ENCODE measurements at places on chromosomes 1 and 21.
A peak's percentile ranks its signal among the peaks of the same experiment; 100 is the strongest.

DNA sequence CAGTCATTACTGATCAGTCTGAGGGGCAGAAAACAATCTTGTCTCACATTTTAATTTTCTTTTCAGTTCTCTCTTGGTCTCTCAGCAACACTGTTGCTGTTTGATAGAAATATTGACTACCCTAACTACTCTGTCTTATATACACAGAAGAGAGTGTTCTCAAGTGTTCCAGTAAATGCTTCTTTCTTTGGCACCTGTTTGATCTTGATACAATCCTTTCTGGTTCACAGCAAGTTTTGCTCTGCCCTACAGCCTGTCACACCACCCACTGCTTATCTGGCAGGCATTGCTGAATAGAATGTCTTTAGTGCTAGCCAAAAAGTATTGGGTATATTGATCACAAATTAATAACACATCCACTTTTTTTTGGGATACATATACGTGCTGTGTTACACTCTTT is 75.7 kb upstream of the WLS start:
- DNase-seq: no peak

DNA sequence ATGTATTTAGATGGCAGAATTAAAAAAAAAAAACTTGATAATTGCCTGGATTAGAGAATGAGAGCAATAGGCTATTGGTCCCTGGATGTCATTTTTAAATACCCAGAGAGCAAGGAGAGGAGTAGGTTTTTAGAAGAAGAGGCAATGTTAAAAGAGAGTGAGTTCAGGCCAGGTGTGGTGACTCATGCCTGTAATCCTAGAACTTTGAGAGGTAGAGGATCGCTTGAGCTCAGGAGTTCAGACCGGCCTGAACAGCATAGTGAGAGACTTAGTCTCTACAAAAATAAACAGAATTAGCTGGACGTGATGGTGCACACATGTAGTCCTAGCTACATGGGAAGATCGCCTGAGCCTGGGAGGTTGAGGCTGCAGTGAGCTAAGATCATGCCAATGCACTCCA is 15.9 kb upstream of the MUTYH start:
- DNase-seq: no peak

DNA sequence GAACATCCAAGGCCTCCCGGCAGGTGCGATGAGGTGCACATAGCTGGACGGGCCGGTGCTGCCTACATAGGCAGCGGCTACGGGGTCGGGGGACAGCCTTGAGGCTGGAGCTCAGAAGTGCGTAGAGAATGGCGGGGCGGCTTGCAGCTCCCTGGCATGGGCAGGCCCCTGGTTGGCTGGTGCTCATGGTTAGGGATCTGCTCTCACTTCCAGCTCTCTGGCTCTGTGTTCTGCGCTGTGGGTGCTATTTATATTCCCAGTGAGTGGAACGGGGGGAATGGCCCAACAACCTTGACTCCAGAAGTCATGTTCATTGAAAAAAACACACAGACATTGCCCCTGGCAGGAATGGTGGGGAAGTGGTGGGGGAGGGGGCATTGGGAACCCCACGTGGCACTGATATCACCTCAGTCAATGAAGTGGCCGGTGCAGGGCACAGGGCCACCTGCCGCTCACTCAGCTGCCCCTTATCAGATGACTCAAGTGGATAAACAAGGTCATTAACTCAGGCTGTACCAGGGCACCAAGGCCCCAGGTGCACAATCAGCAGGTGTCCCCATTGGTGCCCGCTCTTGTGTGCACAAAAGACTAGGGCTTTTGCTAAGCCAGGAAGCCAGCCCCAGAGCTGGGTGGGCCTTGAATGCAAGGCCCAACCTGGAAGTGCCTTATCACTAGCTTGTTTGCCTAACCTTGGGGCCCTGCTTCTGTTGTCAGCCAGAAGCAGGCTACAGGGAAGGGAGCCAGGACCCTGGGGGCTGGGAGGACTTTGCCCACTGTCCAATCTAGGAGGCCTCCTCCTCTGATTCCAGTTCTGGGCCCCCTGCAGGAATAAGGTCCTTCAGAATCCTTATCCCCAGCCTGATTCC is at the start of gene NR0B2:
NR0B2 (minus strand) TSS at position 222 of the 866 bp plus-strand sequence; CDS start at position 187, 35 bp downstream.
- no peak for DNase-seq

DNA sequence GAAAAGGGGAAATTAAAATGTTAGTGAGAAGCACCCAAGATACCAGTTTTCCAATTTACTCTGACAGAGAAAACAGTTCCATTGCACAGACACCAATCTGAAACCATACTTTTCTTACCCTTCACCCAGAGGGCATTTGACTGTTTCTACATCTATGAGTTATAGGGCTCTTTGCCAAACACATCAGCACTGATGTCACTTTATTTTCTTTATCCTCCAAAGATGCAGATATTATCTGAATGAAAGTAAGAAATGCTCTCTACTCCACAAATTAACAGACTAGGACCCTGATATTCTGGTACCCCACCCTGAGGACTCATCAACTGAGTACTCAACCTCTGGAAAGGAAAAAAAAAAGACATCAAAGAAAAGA is 24.2 kb upstream of the PEX19 start:
- no peak for DNase-seq

DNA sequence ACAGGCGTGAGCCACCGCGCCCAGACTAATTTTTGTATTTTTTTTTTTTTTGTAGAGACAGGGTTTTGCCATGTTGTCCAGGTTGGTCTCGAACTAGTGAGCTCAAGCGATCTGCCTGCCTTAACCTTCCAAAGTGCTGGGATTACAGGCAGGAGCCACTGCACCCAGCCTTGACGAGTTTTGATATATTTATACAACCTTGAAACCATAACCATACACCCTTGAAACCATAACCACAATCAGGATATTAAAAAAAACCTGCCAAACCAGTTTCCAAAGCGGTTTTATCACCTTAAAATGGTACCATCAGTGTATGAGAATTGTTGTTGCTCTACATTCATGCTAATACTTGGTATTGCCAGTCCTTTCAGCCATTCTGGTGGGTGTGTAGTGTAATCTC is 3.7 kb upstream of the PHACTR4 start:
- no peak for DNase-seq

GRCh38 chr1:71753746-71754145 is 528.6 kb downstream of the NEGR1 start:
- DNase-seq: no peak

DNA sequence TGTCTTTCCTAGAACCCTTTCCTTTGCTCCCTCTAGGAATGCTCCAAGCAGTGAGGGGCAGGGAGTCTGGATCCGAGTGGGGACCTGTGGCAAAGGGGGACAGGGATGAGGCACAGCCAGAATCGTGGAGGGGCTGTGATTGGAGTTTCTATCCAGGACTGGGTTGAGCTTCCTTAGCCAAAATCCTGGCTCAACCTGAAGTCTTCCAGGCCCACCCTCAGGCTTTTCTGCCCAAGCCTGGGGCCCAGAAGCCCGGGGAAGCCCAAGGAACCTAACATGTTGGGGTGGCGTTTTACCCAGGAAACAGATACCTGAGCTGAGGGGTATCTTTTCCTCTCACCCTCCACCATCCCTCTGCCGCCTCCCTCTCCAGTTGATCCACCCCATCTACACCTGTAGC is 5.4 kb downstream of the MYOG start:
- no peak for DNase-seq

GRCh38 chr1:61056573-61057439 is 25.6 kb upstream of the NFIA start:
- peak; percentile 77 for DNase-seq

DNA sequence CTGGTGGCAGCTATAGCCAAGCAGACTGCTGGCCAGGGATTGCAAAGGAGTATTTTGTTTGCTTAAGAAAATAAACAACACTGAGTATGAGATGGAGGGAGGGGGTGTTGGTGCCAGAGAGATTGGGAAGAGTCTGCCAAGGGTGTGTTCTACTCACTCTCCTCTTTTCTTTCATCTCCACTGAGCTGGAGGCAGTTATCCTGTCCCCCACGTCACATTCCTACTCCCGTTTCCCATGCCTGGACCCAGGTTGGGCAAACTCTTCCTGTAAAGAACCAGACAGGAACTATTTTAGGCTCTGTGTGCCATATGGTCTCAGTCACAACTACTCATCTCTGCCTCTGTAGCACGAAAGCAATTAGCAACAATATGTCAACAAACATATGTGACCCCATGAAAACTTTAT is 1.4 kb upstream of the IL24 start:
- no peak for DNase-seq

DNA sequence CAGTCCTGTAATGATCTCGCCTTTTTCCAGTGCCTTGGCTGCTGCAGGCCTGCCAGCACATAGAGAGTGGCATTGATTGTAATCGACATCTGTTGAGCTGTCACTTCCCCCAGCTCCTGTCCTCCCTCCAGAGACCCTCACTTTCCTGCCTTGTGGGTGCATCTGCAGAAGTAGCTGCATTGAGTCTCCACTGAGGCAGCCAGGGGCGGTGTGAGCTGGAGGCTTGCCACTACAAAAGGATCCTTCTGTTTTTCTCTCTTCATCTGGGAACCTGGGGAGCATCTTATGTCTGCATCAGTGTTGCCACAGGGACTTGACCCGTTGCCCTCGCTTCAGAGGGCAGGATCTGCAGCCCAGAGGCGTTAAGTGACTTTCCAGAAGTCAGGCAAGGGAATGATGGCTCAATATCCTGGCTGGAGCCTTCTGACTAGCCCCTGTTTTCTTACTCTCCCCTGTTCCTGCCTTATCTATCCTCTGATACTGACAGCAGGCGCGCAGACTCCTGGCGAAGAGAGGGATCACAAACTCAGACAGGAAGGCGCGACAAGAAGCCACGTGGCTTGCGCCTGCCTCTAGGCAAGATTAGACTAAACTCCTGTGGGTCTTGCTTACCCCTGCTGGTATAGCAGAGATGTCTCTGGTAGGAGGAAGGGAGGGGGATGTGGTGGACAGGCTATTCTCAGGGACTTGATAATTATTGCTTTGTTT is 13.3 kb upstream of the FMOD start:
- no peak for DNase-seq

DNA sequence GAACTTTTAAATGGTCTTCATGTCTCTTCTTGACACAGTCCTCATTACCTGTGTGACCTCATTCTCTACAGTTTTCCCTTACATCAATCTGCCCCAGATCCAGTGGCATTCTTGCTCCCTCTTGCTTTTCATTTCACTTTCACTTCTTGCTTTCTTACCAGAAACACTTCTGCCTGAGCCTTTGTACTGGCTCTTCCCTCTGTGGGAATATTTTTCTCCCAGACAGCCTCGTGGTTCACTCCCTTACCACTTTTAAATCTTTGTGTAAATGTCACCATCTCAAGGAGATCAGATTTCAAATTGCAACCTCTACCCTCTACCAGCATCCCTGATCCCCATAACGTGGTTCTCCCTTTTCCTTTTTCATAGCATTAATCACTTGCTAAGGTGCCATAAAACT is 73.2 kb downstream of the DISC1 start:
- DNase-seq: no peak

DNA sequence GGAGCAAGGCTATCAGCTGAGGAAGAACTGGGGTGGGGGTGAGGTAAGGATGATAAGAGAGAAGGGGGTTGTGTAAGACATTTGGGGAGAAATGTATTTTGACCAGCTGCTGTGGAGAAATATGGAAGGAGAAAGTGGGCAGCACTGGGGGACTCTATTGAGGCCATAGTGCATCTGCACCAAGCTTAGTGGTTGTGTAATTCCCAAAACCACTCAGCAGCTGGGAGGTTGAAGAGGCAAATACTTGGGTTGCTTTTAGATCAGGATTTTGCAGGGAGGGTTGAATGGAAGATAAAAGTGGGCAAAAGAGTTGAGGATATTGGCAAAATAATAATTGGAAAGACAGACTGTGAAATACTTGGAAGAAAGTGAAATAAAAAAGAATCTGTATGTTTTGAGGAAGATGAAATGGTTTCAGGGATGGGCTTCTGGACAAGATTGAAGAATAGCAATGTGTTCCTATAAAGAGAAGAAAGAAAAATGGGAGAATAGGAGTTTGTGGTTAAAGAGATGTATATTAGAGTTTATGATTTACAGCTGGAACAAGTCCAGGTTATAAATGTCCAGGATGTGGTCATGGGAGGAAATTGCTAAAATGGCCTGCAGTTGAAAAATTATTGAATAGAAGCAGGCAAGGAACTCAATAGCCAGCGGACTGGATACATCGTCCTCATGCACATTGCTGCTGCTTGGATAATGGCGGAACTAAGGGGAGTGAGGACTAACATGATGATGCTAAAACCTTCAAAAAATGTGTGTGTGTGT is 162.7 kb downstream of the DNM3 start:
- no peak for DNase-seq

- DNase-seq: no peak
These were observed 30.4 kb downstream of the SLC30A7 start for GRCh38 chr1:100926240-100926639.

GRCh38 chr1:208332774-208333126 is 88.6 kb upstream of the PLXNA2 start:
- no peak for DNase-seq

DNA sequence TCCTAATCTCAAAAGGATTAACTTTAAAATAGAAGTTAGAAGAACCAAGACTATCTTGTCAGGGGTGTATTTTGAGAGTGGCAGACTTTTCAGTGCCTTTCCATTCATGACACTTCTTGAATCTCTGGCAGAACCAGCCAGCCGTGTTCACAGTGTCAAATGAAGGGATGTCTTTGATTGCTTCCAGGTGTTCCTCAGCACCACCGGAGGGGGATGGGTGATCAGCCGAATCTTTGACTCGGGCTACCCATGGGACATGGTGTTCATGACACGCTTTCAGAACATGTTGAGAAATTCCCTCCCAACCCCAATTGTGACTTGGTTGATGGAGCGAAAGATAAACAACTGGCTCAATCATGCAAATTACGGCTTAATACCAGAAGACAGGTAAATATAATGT is 32.3 kb downstream of the FMO1 start:
- no peak for DNase-seq

DNA sequence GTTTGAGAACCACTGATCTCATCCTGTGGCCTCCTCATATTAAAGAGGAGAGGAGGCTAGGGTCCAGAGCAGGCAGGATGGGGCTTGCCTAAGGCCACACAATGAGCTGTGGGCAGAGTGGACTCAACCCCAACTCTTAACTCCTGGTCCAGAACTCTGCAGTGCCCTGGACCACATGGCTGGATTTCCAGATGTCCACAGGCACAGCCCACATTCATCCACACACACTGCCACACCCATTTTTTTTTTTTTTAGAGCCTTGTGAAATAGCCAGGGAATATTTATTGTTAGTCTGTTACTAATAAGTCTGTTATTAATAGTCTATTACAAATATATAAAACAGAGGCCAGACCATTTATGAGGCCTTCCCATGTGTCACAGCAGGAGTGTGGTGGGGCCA is 192.2 kb downstream of the TRABD2B start:
- no peak for DNase-seq

- DNase-seq: no peak
These were observed 420.9 kb downstream of the DISC1 start for GRCh38 chr1:232047473-232047872.

DNA sequence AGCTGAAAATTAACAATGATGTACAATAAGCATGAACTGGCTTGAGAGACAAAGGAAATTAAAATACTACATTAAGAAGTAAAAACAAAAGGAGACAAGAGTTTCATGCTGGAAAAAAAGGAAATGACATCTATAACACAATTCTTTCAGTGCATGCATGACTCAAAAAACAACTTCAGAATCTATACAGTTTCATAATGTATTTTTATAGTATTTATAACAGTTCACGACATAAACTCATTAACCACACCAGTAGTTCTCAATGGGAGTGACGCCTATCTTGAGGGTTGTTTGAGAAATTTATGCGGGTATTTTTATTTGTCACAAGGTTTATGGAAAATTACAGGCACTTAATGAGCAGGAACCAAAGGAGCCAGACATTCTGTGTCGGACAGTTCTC is 168.5 kb downstream of the SMYD3 start:
- peak; percentile 31 for DNase-seq
